ENCODE measurements at places on chromosomes 5 and 9.

GRCh38 chr5:32785611-32786254 is 74.6 kb downstream of the NPR3 start:
- DNase-seq = no peak

GRCh38 chr9:90546200-90546599 is 96.4 kb downstream of the DIRAS2 start:
- no peak for DNase-seq

- no peak for DNase-seq
Observed at GRCh38 chr9:129623331-129623730, 2.4 kb upstream of the C9orf50 start.

- no peak for DNase-seq
Observed at GRCh38 chr9:81999806-82000205, 11.2 kb downstream of the SPATA31D1 start.

DNA sequence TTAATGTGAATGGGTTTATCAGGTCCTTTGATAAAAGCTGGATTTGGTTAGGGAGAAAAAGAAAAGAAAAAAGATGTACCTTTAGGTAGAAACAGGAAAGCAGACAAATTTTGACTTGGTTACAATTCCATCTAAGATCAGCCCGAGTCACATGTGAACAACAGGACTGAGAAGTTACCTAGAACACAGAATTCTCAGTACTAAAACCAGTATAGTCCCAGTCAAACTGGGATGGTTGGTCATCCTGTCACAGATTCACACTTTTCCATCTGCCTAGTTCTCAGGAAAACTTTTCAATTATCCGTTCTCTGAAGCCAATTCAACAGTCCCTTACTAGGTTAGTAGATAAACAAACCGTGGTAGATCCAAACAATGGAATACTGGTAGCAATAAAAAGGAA is 190.3 kb upstream of the PTGER4 start:
- DNase-seq = no peak

DNA sequence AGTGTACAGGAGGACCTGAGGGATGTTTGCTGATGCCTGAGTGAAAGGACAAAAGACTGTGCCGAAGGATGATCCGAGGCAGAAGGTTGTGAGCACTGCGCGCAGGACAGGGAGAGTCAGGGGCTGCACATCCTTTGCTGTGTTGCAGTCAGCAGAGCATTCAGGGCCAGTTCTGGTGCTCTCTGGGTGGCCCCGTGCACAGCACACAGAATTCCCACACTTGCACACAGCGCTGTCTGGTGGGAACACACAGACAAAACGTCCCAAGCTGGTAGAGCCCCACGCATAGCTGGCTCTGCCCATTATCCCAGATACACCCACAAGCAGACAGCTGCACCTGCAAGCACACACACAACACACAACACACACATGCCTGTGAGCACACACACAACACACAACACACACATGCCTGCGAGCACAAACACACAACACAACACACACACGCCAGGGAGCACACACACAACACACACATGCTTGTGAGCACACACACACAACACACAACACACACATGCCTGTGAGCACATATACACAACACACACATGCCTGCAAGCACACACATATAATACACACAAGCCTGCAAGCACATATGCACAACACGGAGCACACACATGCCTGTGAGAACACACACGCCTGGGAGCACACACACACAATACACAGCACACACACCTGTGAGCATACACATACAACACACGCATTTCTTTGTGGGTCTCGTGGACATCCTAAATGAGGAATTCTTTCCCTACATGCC is 74.4 kb downstream of the FGF18 start:
- no peak for DNase-seq

GRCh38 chr9:114908104-114908622 is 22.2 kb downstream of the TNFSF8 start:
- no peak for DNase-seq

- DNase-seq = no peak
Observed at GRCh38 chr5:151900891-151901290, 23.8 kb downstream of the GLRA1 start.

DNA sequence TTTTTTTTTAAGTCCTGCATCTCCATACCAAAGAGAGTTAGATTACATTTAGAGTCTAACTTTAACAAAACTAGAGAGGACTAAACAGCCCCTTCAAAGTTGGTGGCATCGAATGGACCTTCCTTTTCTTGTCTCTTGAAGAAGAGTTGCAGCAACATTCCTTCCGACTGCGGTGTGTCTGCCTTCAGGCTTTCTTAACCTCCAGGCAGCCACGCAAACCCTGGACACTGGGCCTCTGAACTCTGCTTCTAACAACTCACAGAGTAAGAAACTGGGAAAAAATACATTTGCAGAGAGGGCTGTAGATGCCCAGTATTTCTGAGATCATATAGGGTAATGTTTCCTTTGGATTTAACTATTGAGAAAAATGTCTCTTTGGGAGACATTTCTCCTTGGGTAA is 120.5 kb upstream of the MAST4 start:
- DNase-seq = no peak

DNA sequence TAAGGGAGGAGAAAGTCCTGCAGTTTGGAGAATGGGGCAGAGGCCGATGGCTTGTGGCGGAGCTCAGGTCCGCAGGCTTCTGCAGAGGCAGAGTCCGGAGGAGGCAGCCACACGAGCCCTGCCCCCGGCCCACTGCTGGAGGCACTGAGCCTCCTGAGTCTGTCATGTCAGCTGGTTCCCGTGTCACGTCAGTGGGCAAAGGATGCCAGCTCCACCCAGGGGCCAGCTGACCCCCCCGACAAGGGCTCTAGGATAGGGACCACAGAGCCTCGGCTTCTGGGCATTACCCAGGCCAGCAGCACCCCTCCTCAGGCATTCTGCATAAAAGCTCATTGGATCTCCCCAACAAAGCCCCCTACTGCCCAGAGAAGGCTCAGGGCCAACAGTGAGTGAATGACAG is 8.5 kb downstream of the SH3PXD2B start:
- no peak for DNase-seq

DNA sequence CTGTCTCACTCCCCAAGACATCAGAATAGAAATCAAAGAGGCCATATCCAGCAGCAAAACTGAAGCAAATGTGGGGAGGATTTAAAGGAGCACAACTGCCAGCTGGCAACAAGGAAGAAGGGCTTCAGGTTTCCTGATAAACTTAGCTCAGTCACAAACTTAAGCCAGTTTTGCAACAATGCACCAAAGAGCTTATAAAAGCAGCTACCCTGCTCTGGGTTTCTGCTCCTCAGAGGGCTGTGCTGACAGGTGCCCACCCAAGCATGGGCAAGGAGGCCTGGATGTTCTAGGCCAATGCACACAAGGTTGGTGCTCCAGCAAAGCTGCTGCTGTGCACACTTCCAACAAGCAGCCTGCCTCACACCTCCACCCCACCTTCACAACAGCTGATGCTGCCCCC is 132.9 kb downstream of the SIL1 start:
- DNase-seq = no peak

DNA sequence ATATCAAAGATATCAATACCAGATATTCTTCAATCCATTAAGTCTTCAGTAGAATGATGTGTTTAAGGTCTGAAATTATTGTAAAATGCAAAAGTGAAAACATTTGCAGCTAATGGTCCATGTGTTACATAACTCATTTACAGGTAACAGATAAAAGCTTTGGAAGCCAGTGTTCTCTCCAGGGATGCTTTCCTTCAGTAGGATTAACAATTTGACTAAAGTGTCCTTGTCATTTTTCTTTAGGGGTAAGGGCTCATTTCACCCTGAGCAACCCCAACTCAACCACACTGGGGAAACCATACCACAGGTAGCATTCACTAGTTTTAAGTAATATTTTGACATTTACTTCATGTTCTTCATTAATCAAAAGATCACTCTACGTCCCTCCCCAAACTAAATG is 12.9 kb downstream of the HNRNPK start:
- DNase-seq = no peak

DNA sequence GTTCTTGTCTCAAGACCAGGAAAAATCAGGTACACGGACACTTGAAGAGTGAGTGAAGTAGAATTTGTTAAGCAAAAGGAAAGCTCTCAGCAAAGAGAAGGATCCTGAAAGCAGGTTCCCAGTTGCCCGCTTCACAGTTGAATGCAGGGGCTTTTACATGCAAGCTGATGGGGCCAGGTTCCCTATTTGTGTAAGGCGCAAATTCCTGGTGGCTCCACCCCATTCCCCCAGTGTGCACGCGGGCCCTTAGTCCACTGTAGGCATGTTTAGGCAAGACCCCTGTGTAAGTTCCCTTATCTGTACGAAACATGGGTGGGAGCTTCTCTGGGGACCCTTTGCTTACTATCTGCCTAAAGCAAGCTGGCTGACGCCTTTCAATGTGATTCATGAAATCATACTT is 2.7 kb upstream of the AGTPBP1 start:
- DNase-seq = no peak

- no peak for DNase-seq
Observed at GRCh38 chr9:109513871-109514270, 15.8 kb upstream of the PTPN3 start.

- no peak for DNase-seq
Observed at GRCh38 chr9:79221084-79221483, 350.7 kb upstream of the TLE4 start.

DNA sequence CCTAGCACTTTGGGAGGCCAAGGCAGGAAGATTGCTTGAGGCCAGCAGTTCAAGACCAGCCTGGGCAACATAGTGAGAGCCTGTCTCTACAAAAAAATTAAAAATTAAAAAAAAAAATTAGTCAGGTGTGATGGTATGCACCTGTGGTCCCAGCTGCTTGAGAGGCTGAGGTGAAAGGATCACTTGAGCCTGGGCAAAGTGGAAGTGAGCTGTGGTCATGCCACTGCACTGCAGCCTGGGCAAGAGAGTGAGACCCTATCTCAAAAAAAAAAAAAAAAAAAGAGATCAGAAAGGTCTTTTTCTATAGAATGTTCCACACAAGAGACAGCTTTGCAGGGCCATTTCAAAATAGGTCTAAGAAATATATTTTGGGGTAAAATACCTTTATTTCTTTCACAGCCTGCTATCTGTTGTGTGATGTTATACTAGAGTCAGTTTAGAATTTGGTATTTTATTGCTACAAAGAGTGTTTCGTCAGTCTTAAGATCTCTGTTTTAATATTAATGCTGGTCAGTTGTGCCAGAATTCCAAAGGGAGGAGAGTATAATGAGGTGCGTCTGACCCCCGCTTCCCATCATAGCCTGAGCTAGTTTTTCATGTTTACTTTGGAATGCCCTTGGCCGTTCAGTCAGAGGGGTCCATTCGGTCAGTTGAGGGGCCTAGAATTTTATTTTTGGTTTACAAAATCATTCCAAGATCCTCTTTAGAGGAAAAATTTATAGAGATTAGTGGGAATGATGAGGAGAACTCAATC is 9.4 kb downstream of the LNPEP start:
- no peak for DNase-seq

- DNase-seq = no peak
Observed at GRCh38 chr9:133709015-133709611, 29.0 kb downstream of the SARDH start.

GRCh38 chr5:40770764-40771163 is 15.0 kb upstream of the TTC33 start:
- DNase-seq = no peak

- DNase-seq = no peak
Observed at GRCh38 chr9:88680505-88681160, 145.7 kb downstream of the NXNL2 start.

DNA sequence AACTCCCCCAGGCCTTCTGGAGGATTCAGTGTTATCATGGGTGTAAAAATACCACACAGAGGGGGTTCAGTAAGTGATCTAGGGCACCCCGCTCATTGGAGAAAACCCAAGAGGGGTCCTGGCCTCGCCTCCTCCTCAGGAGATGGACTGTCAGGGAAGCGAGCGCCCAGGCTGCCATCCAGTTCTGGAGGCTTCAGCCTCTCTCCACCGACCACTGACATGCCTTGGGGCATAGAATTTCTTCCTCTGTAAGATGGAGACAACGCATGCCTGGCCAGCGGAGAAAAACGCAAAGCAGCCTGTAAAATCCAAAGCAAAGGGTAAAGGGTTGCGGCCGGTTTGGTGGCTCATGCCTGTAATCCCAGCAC is 165.4 kb downstream of the COL23A1 start:
- DNase-seq = no peak

- DNase-seq = no peak
Observed at GRCh38 chr5:75286211-75286773, 49.6 kb upstream of the ANKRD31 start.

- DNase-seq = no peak
Observed at GRCh38 chr9:87443006-87443405, 54.7 kb upstream of the DAPK1 start.

DNA sequence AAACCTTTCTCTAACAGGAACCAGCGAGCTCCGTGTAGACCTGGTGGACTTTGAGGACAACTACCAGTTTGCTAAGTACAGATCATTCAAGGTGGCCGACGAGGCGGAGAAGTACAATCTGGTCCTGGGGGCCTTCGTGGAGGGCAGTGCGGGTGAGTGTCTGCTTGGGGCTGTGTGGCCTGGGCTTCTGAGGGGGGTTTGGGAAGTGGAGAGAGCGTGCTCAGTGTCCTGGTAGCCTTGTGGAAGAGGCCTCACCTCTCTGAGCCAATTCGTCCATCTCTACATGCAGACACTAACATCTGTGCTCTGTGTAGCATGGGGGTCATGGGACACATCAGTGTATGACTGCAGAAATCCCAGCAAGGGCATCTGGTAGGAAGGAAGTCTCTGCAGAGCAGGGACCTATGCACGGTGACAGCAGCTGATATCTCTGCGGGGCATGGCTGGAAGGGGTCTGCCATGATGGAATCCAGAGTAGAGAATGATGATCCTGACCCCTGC is 5.9 kb downstream of the FCN2 start:
- DNase-seq = no peak

DNA sequence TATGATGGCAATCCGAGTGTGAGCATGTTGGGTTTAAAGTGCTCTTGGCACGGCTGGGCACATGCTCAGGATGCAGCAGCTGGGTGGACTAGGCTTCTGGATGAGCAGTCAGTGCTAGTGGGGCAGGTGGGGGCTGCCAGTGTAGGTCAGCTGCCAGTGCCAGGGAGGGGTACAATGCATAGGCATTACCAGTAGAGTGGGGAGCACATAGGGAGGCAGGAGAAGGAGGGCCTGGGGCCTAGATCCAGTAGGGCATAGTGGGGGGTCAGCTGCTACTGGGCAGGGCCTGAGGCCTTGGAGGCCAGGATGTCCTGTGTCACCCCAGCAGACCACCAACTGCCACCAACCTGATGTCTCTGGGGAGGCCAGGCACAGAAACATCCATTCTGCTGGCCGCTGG is 24.2 kb downstream of the ACSL6 start:
- no peak for DNase-seq

DNA sequence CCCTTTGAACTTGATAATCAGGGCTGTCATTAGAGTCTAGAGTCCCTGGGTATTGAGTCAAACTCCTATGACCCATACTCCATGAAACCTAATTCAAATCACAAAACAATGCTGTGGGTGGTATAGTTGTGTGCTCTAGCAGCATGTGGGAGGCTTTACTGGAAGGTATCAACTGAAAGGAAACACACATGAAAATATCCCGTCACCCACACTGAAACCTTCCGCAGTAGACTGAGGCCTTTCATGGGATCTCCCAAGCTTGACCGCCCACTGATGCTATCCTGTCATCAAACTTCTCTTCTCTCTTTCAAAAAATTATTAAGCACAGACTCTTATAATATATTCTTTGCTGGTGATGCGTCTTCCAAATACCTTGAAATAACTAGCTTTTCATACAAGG is 569.1 kb upstream of the MEF2C start:
- DNase-seq = no peak

GRCh38 chr9:127102176-127102575 is 20.3 kb downstream of the ANGPTL2 start:
- no peak for DNase-seq

- DNase-seq = no peak
Observed at GRCh38 chr5:165720901-165721300, 2215.5 kb downstream of the MAT2B start.

GRCh38 chr9:110932863-110933262 is 105.4 kb downstream of the LPAR1 start:
- DNase-seq = no peak

- no peak for DNase-seq
Observed at GRCh38 chr9:68980341-68980914, 33.5 kb downstream of the PRKACG start.
